ENCODE measurements at places on chromosomes 6 and 20.

GRCh38 chr6:795046-795685 lies 102.2 kb upstream of the EXOC2 start:
- DNase-seq, result no peak

DNA sequence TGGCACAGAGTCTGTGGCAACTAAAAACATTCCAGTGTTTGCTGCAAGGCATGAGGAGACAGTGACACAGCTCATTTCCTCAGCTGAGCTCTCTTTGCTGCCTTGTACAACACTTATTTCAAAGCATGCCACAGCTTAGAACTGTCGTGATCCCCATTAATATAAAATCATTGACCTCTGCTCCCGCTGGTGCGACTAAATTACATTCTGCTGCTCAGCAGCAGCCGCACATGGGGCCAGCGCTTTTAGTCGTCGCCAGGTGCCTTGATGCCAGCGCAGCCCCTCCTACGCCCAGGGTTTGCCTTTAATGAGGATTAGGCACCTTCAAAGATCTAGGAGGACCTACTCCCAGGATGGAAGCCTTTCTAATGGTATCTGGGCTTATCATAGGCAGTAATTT lies 717.9 kb upstream of the POU3F2 start:
- DNase-seq, result no peak

GRCh38 chr6:107290491-107290890 lies 168.9 kb downstream of the PDSS2 start:
- no peak for DNase-seq

- no peak for DNase-seq
These were observed 11.7 kb upstream of the IGF2R start for GRCh38 chr6:159957071-159957673.

GRCh38 chr6:103107985-103108384 lies 1714.5 kb downstream of the GRIK2 start:
- no peak for DNase-seq

All from adipocyte (in vitro differentiated cells).